H9 (cell line): ENCODE measurements at places on chromosomes 3 and 15. TPM values are rescaled to one million over a fixed set of nuclear protein-coding genes. Genes with fewer than 3 reads are reported as not detected.
A peak's percentile ranks its signal among the peaks of the same experiment; 100 is the strongest.

The ATP8B4 gene
- 0.52 and 0.61 TPM in 2 replicates for total RNA-seq

The GATM gene
- total RNA-seq: 9.0 and 10.7 TPM in 2 replicates

The GALNT15 gene
- 0.04 TPM in 1 of 2 replicates, not detected in the other for total RNA-seq

The TGM4 gene
- not detected in 2 replicates for total RNA-seq

The GCSAM gene
- total RNA-seq: not detected in 2 replicates

The HES1 gene
- 23.2 and 23.3 TPM in 2 replicates for total RNA-seq

The ROPN1B gene
- total RNA-seq: not detected in 2 replicates

DNA sequence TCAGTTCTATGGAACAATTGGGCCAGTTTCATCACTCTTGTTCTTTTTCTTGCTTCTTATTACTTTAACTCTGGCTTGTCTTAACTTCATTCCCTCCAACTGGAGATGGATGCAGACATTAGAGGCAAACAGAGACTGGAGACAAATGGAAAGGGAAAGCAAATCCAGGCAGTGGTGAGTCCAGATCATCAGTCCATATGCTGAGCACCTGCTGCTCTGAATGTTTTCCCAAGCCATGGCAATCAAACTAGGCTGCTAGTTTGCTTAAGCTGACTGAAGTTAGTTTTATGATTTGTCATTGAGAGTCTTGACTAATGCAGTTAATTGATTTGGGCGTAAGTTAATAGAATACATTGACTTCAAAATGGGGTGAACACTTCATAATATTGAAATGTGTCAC, 41.0 kb upstream of the TBC1D5 start:
- no peaks in the 10 kb centered on the region for H3K4me1 ChIP-seq
- DNase-seq: no peak
- H3K4me3 ChIP-seq: no peak overlapping the region
- H3K27me3 ChIP-seq: no peaks in the 10 kb centered on the region
- H3K27ac ChIP-seq: no peak overlapping the region

DNA sequence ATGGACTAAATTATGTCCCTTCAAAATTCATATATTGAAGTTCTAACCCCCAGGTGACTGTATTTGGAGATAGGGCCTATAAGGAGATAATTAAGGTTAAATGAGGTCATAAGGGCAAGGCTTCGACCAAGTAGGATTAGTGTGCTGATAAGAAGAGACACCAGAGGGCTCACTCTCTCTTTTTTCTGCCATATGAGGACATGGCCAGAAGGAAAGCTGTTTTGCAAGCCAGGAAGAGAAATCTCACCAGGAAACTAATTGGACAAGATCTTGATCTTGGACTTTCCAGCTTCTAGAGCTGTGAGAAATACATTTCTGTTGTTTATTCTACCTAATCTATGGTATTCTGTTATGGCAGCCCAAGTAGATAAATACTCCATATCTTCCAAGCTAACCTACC, 503.6 kb upstream of the NAALADL2 start:
- H3K4me3 ChIP-seq: no peak overlapping the region
- H3K27ac ChIP-seq: no peak overlapping the region
- no peak for DNase-seq

DNA sequence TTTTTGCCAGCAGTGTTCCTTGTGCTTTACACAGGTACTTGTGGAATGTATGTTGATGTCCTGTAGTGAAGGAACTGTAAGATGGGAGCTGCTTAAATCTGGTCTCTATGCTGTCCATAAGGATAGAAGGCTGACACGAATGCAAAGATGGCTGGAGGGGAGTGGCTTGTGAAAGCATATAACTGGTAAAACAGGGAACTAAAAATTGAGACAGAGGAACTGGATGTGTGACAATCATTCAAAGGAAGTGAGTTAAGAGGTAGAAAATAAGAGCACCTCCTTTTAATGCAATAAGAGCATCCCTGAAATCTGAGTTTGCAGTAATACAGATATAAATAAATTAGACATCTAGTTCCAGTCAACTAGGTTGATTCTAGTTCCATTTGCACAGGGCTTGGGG, 35.2 kb downstream of the RNF13 start:
- peaks cover 4% of the 10 kb centered on the region; the same call in 2 of the 3 replicates for H3K36me3 ChIP-seq

- H3K4me1 ChIP-seq: no peaks in the 10 kb centered on the region
- H3K36me3 ChIP-seq: no peaks in the 10 kb centered on the region; the same call in 2 of the 3 replicates
- DNase-seq: no peak
- no peaks in the 10 kb centered on the region for H3K27me3 ChIP-seq
These were observed 313.9 kb downstream of the POLQ start for GRCh38 chr3:121231872-121232271.

DNA sequence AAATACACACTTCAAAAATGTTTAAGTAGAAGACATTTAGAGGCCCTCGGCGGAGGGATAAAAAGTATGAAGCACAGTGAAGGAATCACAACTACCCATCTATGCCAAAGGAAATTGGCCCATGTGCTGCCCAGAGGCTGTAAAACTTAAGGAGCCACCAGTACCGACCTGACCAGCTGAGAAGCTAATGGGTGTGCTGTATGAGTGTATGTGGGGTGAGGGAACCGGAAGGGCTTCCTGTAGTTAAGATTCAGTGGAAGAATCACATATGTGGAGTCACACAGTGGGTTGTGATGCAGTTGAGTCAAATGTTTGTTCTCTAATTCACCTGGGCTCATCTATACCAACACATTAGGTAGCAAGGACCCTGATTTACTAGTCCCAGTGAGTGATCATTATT, 516.0 kb upstream of the IL12A start:
- no peaks in the 10 kb centered on the region for H3K27me3 ChIP-seq
- H3K4me3 ChIP-seq: no peak overlapping the region
- DNase-seq: no peak
- H3K4me1 ChIP-seq: no peaks in the 10 kb centered on the region; the same call in 1 of the 2 replicates
- H3K27ac ChIP-seq: no peak overlapping the region

- no peak overlapping the region for H3K4me3 ChIP-seq
- no peaks in the 10 kb centered on the region for H3K27me3 ChIP-seq
- no peak for DNase-seq
- peaks cover 10% of the 10 kb centered on the region; the same call in 1 of the 2 replicates for H3K4me1 ChIP-seq
- H3K36me3 ChIP-seq: no peaks in the 10 kb centered on the region; the same call in 2 of the 3 replicates
- no peak overlapping the region for H3K27ac ChIP-seq
These were observed 4.8 kb downstream of the VEPH1 start for GRCh38 chr3:157498371-157498770.

DNA sequence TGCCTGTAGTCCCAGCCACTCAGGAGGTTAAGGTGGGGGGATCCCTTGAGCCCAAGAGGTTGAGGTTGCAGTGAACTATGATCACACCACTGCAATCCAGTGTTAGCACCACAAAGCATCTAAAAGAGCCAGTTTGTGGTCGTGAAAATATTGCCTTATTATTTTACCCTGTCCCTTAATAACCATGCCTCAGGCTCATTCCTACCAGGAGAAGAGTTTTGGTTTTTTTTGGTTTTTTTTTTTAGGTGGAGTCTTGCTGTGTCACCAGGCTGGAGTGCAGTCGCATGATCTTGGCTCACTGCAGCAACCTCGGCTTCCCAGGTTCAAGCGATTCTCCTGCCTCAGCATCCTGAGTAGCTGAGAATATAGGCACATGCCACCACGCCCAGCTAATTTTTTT, 17.9 kb upstream of the AVEN start:
- H3K4me1 ChIP-seq: no peaks in the 10 kb centered on the region
- H3K36me3 ChIP-seq: no peaks in the 10 kb centered on the region
- H3K27me3 ChIP-seq: no peaks in the 10 kb centered on the region
- H3K27ac ChIP-seq: no peak overlapping the region
- DNase-seq: no peak

- H3K36me3 ChIP-seq: no peaks in the 10 kb centered on the region
- no peak overlapping the region for H3K27ac ChIP-seq
- no peak for DNase-seq
- H3K27me3 ChIP-seq: no peaks in the 10 kb centered on the region
- H3K4me3 ChIP-seq: no peak overlapping the region
- H3K4me1 ChIP-seq: no peaks in the 10 kb centered on the region
These were observed 81.2 kb downstream of the NEK11 start for GRCh38 chr3:131107637-131108433.

- no peak overlapping the region for H3K27ac ChIP-seq
- H3K36me3 ChIP-seq: no peaks in the 10 kb centered on the region
- peak; percentile 73 for DNase-seq
These were observed 62.9 kb downstream of the SLC28A2 start for GRCh38 chr15:45314960-45315359.

DNA sequence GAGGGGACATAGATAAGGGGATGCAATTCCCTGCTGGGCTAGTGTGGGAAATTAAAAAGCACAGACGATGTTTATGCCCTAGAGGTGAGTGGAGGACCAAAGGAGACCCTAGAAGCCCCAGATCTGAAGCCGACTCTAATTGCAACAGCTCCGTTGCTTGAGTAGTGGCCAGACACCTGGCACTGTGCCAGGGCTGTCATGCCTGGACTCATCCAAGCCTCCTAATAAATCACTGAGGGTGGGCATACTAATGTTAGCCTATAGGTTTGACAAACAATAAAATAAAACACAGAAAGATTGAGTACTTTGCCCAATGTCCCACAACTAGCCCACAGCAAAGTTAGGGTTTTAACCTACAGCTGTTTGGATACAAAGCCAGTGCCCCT, 25.4 kb upstream of the MRPS22 start:
- H3K36me3 ChIP-seq: no peaks in the 10 kb centered on the region
- DNase-seq: no peak
- no peaks in the 10 kb centered on the region for H3K4me1 ChIP-seq
- no peak overlapping the region for H3K4me3 ChIP-seq
- H3K27me3 ChIP-seq: no peaks in the 10 kb centered on the region

- no peaks in the 10 kb centered on the region for H3K27me3 ChIP-seq
- no peak for DNase-seq
- no peaks in the 10 kb centered on the region; the same call in 2 of the 3 replicates for H3K36me3 ChIP-seq
- H3K4me1 ChIP-seq: no peaks in the 10 kb centered on the region
- H3K27ac ChIP-seq: no peak overlapping the region
These were observed 52.6 kb downstream of the WNT7A start for GRCh38 chr3:13827256-13827655.

DNA sequence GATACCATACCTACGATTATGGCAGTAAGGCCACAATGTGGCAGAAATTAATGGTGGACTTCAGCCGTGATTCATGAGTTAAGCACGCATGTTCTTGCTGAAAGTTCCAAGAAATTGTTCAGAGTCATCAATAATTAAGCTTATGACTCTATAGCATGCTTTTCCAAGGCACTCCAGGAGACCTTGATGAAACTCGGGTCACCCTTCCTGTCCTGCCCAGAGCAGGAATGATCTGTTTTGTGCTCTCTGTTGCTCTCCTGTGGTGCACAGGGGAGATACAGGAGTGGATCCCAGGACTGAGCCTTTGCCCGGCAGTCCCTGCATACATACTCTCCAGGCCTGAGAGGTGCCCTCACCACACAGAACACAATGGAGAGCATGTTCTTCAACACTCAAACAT, 141.6 kb upstream of the SLC2A2 start:
- DNase-seq: peak; percentile 57
- no peak overlapping the region for H3K27ac ChIP-seq
- H3K4me3 ChIP-seq: no peak overlapping the region
- peaks cover 21% of the 10 kb centered on the region for H3K36me3 ChIP-seq

- DNase-seq: no peak
- H3K27me3 ChIP-seq: no peaks in the 10 kb centered on the region
- H3K4me3 ChIP-seq: no peak overlapping the region
These were observed 101.3 kb downstream of the NR2F2 start for GRCh38 chr15:96431786-96432185.

- no peaks in the 10 kb centered on the region for H3K36me3 ChIP-seq
- no peak for DNase-seq
- H3K27ac ChIP-seq: no peak overlapping the region
- H3K4me1 ChIP-seq: no peaks in the 10 kb centered on the region
- no peak overlapping the region for H3K4me3 ChIP-seq
These were observed 12.3 kb upstream of the ZBTB38 start for GRCh38 chr3:141356046-141356445.

DNA sequence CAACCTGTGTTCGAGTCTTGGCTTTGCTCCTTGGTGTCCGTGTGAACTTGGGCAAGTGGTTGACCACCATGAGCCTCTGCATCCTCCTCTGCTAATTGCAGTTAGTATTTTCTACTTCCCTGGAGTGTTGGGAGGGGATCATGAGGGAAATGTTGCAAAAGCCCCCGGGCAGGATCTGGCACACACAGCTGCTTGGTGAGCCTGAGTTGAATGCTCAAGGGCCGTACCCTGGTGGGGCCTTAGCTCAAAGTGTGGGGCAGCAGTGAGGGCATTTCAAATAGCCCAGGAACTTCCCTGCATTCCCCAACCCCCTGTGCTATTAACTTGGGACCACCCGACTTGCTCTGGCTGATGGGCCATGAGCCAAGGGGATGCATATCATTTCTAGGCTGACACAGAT, 94.9 kb upstream of the SLC6A11 start:
- peaks cover 5% of the 10 kb centered on the region; the same call in 1 of the 2 replicates for H3K4me1 ChIP-seq
- H3K27ac ChIP-seq: no peak overlapping the region
- H3K4me3 ChIP-seq: no peak overlapping the region
- no peaks in the 10 kb centered on the region for H3K27me3 ChIP-seq

DNA sequence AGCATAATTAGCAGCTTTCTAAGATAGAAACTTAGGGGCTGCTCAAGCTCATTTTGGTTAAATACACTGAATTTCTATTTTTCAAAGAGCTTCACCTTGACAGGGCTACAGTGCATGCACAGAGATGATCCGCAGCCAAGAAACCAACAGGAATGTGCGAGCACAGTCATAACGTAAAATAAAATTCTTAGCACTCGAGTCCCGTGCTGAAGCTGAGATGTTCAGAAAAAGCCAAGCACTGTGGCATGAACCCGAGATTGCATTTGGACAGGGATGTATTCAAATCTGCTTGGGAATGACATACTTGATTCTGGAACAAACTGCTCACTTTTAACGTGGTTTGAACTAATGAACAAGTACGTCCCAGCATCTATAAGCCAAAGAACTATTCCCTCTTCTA, 340.3 kb downstream of the FOXP1 start:
- H3K36me3 ChIP-seq: peaks cover 5% of the 10 kb centered on the region; the same call in 1 of the 2 replicates
- H3K4me1 ChIP-seq: peaks cover 24% of the 10 kb centered on the region; the same call in 1 of the 2 replicates
- no peaks in the 10 kb centered on the region for H3K27me3 ChIP-seq
- no peak overlapping the region for H3K27ac ChIP-seq
- no peak for DNase-seq
- no peak overlapping the region for H3K4me3 ChIP-seq

GRCh38 chr3:138862924-138863775, 28.4 kb upstream of the PIK3CB start:
- H3K27ac ChIP-seq: peak overlapping the region; percentile 61
- H3K27me3 ChIP-seq: no peaks in the 10 kb centered on the region
- H3K4me1 ChIP-seq: peaks cover 19% of the 10 kb centered on the region; the same call in 1 of the 2 replicates
- no peaks in the 10 kb centered on the region for H3K36me3 ChIP-seq
- peak; percentile 57 for DNase-seq

DNA sequence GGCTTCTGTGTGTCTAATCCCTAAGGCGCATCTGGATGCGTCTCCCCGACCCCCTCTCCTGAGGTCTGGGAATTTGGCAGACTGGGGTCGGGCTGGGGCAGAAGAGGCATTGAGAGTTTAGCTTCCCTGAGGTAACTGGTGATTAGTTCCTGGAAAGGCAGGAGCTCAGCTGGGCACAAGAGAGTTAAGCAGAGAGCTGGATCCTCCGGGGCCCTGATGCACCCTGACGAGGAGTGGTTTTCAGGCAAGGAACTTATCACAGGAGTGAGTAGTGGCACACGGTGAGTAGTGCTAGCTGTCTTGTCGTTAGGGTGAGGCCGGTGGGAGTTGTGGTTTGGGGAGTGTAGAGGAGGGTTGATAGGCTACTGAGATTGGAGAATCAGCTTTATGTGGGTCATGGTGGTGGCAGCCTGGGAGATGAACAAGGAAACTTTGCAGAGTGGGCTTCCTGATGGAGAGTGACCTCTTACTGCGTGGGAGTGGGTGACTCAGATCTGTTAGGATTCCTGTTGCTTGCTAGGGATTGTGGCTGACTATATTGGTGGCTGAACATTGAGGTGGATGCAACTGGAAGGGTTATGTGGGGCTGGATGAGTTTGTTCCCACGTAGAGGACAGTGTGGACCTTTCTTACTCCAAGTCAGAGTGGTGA, 897 bp downstream of the RAD54L2 start:
- H3K27ac ChIP-seq: no peak overlapping the region
- peaks cover 3% of the 10 kb centered on the region for H3K4me1 ChIP-seq
- no peaks in the 10 kb centered on the region for H3K27me3 ChIP-seq
- peak; percentile 42 for DNase-seq
